ENCODE measurements at places on chromosomes 16 and 17.
A peak's percentile ranks its signal among the peaks of the same experiment; 100 is the strongest.

GRCh38 chr16:78740269-78740668 is 640.8 kb downstream of the WWOX start:
- ATAC-seq, result no peak

DNA sequence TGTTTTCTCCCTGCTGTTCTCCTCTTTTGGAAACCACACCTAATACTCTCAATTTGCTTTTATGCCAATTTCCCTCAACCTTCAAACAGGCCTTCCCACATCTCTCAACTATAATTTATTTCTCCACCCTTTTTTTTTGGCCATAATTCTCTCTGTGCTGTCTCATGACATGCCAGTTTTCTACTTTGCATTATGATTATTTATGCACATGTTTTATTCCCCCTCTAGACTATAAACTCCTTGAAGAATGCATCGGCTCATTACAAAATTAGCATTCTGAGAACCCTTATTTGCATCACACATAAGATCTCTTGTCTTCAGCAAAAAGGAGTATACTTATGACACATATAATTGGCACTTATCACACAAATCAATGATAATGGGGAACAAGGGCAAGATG is 10.9 kb upstream of the LYRM9 start:
- ATAC-seq, result no peak

GRCh38 chr16:56362057-56362655 is 63.2 kb downstream of the AMFR start:
- ATAC-seq, result no peak

GRCh38 chr17:68867759-68868516 is 87.3 kb downstream of the ABCA8 start:
- ATAC-seq, result peak; percentile 52

GRCh38 chr17:64073771-64074703 is 53.6 kb upstream of the ICAM2 start:
- ATAC-seq, result no peak

- ATAC-seq, result no peak
Measured at GRCh38 chr16:84941921-84942320, 69.4 kb downstream of the ZDHHC7 start.

GRCh38 chr17:58415371-58416055 is 1.8 kb downstream of the RNF43 start:
- ATAC-seq, result no peak

DNA sequence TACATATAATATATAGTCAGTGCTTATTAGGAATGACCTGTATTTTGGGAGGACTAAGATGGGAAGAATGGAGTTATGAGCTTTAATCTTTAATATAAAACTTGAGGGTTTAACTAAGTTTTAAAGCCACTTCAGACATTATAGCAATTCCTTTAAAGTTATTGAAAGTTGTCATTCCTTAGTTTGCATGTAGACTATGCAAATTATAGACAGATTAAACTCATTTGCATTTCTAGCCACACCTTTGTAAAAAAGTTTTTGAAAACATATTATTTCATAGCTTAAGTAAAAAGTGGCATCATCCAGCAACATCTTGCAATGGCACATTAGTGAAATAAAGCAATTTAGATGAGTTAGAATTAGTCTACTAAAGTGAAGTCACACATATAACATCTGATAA is 49.8 kb downstream of the C17orf58 start:
- ATAC-seq, result no peak

DNA sequence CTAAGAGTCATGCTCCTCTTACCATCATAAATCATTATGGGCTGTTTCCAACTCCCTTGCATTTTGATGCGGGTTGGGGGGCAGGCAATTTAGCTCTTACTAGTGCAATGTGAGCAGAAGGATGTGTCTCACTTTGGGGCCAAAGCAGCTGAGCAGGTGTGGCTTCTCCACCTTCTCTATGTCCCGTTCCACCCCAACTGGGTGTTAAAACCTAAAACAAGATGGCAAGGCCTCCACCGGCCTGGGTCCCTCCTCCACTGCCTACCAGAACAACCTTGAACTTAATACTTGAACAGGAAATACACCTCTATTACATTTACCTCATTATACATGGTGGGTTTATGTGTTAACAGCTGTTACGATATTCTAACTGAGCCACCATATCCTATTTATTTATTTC is 52.8 kb downstream of the TOX3 start:
- ATAC-seq, result no peak

DNA sequence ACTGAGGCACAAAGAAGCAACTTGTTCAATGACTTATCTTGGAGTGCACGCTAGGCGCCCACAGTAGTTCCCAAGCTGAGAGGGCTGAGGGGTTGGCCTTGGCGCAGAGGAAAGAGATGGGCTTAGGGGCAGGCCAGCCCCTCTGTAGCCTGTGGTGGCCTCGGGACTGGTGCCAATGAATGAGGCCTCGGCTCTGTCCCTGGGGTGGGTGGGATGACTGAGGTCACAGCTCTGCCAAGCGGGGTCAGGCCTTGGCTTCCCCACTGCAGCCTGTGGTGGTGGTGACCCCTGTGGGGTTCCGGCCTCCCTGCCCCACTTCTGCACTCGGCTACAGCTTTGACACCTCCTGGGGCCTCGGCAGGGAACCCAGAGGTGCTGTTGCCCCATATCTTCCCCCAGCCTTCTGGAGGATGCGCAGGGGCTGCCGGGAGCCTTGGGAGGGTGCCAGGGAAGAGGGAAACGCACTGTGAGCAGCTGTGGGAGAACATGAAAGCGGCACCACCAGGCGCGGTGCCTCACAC is 46.0 kb downstream of the BEAN1 start:
- no peak for ATAC-seq

DNA sequence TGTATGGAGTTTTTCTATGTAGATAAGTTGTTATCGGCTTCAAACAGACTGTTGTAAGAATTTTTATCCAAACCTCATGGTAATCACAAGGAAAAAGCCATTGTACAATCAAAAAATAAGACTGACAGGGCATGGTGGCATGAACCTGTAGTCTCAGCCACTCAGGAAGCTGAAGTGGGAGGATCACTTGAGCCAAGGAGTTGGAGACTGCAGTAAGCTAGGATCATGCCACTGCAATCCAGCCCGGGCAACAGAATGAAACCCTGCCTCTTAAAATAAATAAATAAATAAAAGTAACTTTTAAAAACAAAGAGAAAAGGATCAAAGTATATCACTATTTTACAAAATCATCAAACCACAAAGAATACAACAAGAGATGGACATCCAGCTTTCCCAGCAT is 14.4 kb downstream of the OR1A1 start:
- ATAC-seq, result no peak

GRCh38 chr16:5768445-5768844 is 670.9 kb upstream of the EEF2KMT start:
- ATAC-seq, result no peak

DNA sequence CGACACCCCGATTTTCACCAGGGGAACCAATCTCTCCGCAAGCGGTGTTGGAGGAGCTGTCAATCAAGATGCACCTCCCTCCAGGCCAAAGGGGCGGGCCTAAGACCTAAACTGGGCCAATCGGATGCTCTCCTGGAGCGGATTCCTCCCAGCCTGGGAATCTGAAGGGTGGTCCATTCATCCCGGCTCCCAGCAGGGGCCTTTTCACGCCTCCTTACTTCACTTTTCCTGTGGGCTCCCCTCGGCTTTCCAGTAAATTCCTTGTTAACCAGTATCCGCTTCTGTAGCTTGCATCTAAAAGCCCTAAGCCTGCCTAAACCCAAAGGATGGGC is 17.1 kb downstream of the C16orf74 start:
- ATAC-seq, result 0 out of 3 replicates have a peak, but pooled peaks have one; percentile 33

GRCh38 chr16:86142801-86143236 is 243.9 kb downstream of the IRF8 start:
- ATAC-seq, result no peak

- no peak for ATAC-seq
Measured at GRCh38 chr16:89847051-89847939, 19.0 kb downstream of the SPIRE2 start.

DNA sequence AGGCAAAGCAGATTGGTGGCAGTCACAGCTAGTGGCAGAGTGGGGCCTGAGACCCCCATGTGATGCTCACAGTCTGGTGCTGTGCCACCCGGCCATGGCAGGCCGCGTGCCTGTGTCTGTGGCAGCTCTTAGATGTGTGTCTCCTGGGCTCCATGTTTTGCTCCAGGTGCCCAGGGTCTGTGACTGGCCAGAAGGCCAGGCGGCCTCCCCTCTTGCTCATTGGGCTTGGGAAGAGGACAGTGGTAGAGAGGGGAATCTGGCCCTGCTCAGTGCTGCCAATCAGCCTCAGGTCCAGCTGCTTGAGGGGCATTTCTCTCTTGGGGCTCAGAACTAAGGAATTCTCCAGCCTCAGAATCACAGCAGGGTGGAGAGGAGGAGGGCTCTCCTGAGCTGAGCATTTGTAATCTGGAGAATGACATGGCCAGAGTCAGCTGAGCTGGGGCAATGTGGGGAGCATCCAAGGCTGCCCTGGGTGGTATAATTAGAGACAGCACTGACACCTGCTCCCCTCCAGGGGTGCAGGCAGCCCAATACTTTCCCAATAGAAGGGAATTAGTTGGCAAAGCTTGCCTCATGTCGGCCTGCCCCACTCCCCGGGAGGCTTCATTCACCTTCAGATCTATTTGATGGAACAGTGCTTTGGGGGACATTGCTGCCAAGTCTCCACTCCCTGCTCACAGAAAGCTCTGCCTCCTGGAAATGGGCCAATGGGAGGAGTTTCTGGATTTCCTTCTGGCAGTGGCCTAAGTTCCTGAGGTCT is 2.7 kb upstream of the LASP1NB start:
- peak; percentile 62 for ATAC-seq

DNA sequence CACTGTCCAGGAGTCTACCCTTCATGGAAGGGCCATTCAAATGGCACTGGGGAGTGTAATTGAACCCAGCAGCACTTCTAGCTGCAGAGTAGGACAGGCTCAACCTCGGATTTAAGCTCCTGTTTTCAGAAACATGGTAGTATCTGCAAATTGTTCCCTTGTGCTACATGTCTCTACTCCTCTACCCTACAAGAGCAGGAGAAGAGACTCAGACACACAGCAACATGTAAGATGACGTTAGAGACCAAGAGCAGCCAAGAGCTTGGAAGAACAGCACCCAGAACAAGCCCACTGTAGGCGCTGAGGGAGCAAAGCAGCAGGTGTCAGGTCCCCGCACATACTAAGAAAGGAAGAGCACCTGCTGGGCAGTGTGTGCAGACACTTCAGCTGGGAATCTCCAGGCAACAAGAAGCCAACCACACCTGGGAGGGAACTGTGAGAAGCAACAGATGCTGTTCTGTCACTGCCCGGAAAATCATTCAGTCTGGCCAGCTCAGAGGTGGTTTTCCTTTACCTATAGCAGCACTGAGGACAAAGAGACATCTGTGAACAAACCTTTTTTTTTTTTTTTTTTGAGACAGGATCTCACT is 35.6 kb upstream of the MNT start:
- no peak for ATAC-seq

DNA sequence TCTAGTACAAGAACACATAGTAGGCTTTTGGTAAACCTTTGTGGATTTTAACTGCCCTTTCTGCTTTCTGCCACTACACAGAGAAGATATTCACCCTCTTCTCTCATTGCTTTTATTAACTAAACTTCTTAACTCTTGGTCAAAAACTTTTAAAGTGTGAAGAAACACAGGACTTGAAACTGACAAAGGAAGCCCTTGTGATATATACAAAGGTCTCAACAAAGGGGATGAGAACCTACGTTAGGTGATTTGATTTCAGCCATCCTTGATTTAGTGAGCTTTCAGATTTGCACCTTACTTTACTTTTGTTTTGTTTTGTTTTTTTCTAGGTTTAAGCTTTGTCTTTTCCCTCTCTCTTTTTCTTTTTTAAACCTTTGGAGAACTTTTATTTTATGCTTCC is 66.9 kb downstream of the TBX4 start:
- ATAC-seq, result no peak

DNA sequence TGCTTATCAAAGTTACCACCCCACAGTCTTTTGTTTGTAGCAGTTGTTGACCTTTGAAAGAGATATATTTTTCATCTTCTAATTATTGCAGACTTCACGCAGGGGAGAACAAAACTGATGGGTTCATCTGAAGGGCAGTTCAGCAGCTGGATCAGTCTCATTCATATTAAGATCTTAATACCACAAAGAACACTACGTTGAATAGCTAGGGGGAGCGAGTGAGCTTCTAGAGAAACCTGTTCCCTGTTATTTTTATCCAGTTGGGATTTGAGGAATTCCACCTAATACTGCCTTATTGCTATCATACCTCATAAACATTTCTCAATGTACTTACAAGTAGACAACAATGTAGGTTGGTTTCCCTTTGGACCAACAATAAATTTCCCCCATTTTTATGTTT is 306.1 kb upstream of the KIF2B start:
- ATAC-seq, result 0 out of 3 replicates have a peak, but pooled peaks have one; percentile 20

DNA sequence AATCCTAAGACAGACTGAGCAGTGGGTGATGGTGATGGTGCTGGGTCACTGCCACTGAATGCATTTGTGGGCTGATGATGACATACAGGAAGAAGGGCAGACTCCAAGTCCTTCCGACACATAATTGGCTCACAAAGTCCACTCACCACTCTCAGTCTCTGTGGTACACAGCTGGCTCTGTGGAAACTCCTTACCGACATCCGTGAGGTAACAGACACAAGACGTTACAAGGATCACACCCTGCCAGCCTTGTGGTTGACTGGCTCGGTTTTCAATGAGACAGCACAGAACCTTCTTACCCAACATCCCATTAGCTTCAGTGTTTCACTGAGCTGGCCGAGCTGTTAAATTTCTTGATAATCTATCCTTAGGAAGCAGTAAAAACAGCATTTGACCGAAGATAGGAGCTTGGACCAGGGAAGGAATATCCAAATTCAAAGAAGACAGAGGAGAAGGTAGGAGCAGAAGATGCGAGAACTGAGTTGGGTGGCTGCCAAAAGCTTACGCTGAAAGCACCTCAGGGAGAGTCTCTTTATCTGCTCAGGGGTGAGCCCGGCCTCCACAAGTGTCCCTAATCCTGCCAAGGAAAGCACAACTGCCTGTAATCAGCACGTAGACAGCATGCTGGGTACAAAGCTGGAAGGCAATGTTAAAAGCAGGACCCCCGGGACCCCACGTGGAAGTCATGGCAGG is 5.5 kb upstream of the MXRA7 start:
- ATAC-seq, result peak; percentile 71

DNA sequence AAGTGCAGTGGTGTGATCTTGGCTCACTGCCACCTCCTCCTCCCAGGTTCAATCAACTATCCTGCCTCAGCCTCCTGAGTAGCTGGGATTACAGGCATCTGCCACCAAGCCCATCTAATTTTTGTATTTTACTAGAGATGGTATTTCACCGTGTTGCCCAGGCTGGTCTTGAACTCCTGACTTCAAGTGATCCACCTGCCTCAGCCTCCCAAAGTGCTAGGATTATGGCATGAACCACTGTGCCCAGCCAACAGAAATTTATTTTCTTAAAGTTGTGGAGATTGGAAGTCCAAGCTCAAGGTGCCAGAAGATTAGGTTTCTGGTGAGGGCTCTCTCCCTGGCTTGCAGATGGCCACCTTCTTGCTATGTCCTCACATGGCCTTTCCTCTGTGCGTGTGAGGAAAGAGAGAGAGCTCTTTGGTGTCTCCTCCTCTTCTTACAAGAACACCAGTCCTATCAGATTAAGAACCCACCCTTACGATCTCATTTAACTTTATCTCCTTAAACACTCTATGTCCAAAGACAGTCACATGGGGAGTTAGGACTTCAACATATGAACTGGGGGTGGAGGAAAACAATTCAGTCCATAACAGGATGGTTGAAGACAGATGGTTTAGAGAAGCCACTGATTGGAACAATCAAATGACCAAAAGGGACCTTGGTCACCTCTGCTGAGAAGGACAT is 31.8 kb downstream of the C16orf82 start:
- no peak for ATAC-seq

All from SK-N-SH treated with all-trans-retinoic acid at 6 μM for 48 hours (cell line).